ENCODE measurements at places on chromosomes 13 and 19. TPM values are rescaled to one million over a fixed set of nuclear protein-coding genes. Genes with fewer than 3 reads are reported as not detected.

Gene GNA15
- 8.7 TPM for total RNA-seq

Gene PRRG2
- total RNA-seq = 0.49 TPM

Gene GPC6
- total RNA-seq = 32.4 TPM

Gene CEACAM16
- total RNA-seq = not detected

Gene PVR
- total RNA-seq = 31.3 TPM

Gene CD79A
- total RNA-seq = 0.96 TPM

Gene ZNF562
- 35.9 TPM for total RNA-seq

Gene NLRP5
- not detected for total RNA-seq

Gene MATK
- 2.0 TPM for total RNA-seq

Gene PTBP1
- 218 TPM for total RNA-seq

Gene CCNE1
- 0.88 TPM for total RNA-seq

Gene EXOC3L2
- total RNA-seq = 10.8 TPM

Gene NCAN
- total RNA-seq = not detected

Gene ZNF556
- total RNA-seq = not detected

Gene NPAS1
- total RNA-seq = 9.8 TPM

Gene ZBTB32
- total RNA-seq = 0.19 TPM

Gene IL11
- total RNA-seq = 0.27 TPM

Gene ITM2B
- total RNA-seq = 549 TPM

Gene C3
- total RNA-seq = 1,027 TPM

Gene FFAR1
- total RNA-seq = not detected

Gene CYSLTR2
- 1.1 TPM for total RNA-seq

Gene YJEFN3
- 3.8 TPM for total RNA-seq

Gene CBLC
- not detected for total RNA-seq

Gene SMIM7
- total RNA-seq = 46.9 TPM

Gene ZNF844
- total RNA-seq = 14.3 TPM

Gene ZNF776
- 13.6 TPM for total RNA-seq

Gene OLFM2
- 3.9 TPM for total RNA-seq

Gene ZNF772
- 9.1 TPM for total RNA-seq

Gene ZNF575
- 1.7 TPM for total RNA-seq

Gene FBXO27
- 5.0 TPM for total RNA-seq

Gene EPSTI1
- total RNA-seq = 12.1 TPM

Gene ZFP14
- 4.4 TPM for total RNA-seq

Gene GSX1
- not detected for total RNA-seq

Gene DAND5
- total RNA-seq = not detected

Gene C1QTNF9
- total RNA-seq = 0.99 TPM

Gene KIR2DL3
- total RNA-seq = not detected

Gene ZNF835
- total RNA-seq = 2.8 TPM

Gene SYNGR4
- total RNA-seq = not detected

Gene DACT3
- 84.1 TPM for total RNA-seq

Gene ZNF726
- 1.7 TPM for total RNA-seq

Gene CEACAM20
- not detected for total RNA-seq

Gene ATP4B
- total RNA-seq = not detected

Gene NLRP11
- not detected for total RNA-seq

Gene PRX
- 4.9 TPM for total RNA-seq

Gene KLHL1
- total RNA-seq = not detected

Gene RTBDN
- not detected for total RNA-seq

Gene CYP4F22
- total RNA-seq = not detected

All from aorta (tissue), 5 donors.